Activated CD4-positive, alpha-beta memory T cell treated with anti-CD3 and anti-CD28 coated beads for 36 hours (primary cell): ENCODE measurements at places on chromosomes 1 and 21.

GRCh38 chr21:46122758-46123683 lies 25.1 kb downstream of the COL6A2 start:
- no peak for DNase-seq

DNA sequence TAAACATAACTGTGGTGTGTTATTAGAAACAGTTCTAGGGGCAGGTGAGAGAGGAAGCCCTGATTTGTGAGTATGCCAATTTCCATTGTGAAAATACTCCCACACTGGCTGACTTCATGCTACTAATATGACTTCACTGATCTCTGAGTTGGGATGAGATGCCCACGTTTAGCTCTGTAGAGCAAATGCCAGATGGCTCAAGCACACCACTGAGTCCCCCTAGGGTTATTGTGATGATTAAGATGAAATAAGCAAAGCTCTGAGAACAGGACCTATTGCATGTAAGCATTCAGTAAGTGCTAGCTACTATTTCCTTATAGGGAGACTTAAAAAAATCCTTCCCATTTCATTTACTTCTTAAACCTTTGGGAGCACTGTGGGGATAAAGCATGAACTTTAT lies 117.6 kb downstream of the CENPF start:
- no peak for DNase-seq

- DNase-seq: no peak
Observed at GRCh38 chr1:162721471-162721870, 69.0 kb upstream of the HSD17B7 start.

- DNase-seq: no peak
Observed at GRCh38 chr1:53183095-53183990, 13.3 kb upstream of the CPT2 start.

- DNase-seq: no peak
Observed at GRCh38 chr1:161747801-161748200, 1.8 kb upstream of the DUSP12 start.

DNA sequence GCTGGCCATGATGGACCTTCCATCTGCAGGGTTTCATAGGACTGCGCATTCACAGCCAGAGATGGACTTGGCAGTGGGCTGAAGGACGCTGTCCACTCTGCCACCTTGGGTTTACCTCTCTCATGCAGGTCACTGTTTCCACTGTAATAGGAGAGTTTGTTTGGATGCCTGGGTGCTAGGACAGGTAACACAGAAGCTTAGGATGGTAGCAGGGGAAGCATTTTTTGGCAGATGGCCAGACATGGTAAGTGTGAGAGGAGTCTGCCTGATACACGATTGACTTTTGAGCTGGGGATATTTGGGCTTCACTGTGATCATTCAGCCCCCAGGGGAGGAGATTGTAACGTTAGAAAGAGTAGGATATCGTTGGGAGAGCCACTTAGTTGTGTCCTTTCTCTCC lies 11.8 kb downstream of the PSEN2 start:
- peak; percentile 39 for DNase-seq

GRCh38 chr1:202159534-202160371 lies 649 bp downstream of the PTPN7 start:
- DNase-seq: peak; percentile 85

- peak; percentile 44 for DNase-seq
Observed at GRCh38 chr1:225450491-225451191, 22.8 kb upstream of the LBR start.

DNA sequence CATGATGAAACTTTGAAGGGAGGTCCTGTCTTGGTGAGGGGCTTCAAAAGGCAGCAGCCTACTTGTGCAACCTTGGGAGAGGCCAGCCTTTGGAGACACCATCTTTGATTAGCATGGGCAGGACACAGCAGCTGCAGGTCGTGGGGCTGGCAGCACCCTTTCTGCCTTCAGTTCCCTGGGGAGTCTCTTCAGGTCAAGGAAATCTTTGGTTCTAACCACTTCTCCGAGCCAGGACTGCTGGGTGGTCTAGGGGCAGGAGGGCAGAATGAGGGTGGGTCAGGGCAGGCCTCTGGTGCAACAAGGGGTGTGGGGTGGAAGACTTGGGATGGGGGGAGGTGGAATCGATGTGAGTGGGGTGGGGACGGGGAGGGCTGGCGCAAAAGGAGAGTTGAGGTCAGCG lies 269.7 kb downstream of the FOXD2 start:
- no peak for DNase-seq

DNA sequence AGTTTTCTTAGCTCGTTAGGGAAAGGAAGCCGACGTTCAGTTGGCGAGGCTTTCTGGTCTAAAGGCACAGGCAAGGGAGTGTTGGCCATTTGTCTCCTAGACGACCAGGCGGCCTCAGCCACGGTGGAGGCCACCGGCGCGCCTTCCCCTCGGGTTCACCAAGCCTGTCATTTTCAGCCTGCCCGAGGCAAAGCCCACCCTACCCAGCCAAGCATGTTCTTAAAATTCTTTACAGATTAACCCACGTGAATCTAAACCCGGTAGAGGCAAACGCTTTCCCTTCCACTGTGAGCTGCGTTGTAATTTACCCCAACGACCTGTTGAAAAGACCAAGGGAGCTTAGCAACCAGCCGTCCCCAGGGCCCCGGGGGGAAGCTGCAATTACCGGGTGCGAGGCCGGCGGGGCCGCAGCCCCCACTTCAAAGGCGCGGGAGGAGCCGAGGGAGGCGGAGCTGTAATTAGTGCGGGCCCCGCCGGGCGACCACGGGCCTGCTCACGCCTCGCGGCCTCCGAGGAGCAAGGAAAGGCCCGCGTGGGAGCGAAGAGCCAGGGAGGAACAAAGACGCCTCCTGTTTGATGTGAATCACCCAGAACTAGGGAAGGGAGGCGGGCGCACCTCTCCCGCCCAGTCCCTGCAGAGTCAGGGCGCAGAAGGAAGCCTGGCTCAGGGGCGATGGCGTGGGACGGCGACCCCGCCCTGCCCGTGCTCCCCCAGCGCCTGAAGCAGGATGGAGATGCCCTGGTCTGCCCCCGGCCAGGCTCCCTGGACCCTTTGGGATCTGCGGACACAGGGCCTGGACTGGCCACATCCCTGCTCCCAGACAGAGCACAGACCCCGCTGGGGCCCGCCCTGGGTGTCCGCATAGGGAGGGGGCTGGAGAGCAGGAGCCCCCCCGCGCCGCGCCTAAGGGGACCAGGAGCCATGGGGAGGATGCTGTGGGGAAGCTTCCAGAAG lies 12.1 kb upstream of the TSPEAR start:
- no peak for DNase-seq

- DNase-seq: no peak
Observed at GRCh38 chr1:17915511-17916197, 160.5 kb downstream of the ACTL8 start.

DNA sequence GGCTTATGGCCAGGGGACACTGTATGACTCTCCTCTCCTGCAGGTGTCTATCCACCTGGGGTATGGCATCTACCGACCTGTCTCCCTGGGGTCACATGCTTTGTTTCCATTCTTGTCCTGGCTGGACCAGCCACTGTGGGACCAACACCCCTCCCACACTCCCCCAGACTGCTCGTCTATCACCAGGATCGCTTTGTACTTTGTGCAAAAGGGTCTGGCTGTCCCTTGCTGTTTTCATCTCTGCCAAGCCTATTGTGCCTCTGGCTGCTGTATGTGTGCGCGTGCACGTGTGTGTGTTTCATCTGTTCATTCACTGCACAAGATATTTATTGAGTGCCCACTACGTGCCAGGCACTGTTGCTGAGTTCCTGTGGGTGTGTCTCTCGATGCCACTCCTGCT lies 25.5 kb downstream of the ETNK2 start:
- no peak for DNase-seq

GRCh38 chr21:36188081-36188681 lies 31.6 kb downstream of the DOP1B start:
- DNase-seq: no peak

- DNase-seq: no peak
Observed at GRCh38 chr21:40660461-40660860, 186.5 kb downstream of the DSCAM start.

GRCh38 chr21:16011719-16012118 lies 281.9 kb downstream of the USP25 start:
- DNase-seq: no peak

GRCh38 chr1:228142701-228143136 lies 2.6 kb downstream of the GUK1 start:
- DNase-seq: no peak

DNA sequence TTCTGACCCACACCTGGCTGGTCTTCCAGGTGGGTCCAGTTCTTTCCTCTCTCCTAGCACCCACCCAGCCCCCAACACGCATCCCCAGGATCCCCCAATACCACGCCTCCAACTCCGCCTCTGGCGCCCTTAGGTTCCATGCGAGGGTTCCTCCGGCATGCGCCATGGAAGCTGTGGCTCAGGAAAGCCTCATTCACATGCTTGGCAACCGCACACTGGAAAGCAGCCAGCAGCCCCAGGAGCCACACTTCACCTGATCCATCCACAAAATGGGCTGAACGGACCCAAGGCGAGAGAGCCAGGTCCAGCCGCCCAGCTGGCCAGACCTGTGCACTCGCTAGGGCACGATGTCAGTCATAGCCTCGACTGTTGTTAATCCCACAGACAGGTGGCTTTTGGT lies 161.2 kb downstream of the PSMG1 start:
- no peak for DNase-seq

DNA sequence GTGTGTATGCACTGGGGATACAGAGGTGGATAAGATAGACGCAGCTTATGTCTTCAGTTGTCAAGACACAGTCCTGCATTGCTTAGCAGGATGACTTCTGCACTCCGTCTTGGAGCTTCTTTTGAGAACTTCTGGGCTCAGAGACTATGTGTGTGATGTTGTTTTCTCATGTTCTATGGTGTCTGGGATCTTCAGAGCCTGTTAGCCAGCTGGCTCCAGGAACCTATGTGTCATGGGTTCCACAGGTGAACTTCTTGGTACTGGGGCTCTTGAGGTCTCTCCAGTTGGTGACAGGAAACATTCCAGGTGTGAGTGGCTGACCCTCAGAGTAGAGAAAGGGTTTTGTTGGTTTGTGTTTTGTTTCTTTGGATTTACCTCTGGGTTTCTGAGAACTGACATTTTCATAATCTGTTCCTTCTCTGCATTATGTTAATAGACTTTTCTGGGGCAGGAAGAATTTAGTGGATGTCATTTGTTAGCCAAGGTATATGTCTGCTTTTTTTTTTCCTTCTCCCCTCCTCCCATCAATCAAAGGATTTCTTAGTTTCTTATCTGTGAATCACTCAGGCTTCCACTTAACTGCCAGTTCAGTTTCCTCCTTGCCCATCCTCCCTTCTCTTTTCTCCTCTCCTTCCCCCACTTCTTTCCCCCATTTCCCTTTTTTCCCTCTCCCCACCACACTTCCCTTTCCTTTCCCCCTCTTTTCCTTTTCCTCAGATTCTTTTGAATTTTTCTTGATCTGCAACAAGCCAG lies 18.1 kb downstream of the FGGY start:
- DNase-seq: no peak

DNA sequence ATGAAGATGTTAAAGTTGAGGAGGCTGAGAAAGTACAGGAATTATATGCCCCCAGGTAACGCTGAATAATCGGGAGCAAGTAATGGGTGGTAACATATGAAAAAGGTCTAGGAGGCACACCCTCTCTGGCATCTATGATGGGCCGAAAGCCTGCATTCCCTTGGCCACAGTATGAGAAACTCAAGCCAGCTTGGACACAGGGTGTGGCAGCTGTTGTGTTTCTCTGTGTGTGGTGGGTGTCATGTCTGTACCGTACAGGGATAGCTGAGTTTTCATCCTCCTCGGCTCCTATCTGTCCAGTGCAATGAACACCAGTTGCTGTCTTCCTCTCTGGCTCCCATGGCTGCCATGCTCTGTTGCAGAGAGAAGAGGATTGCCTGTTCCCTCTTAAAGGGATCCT lies 32.9 kb downstream of the NBPF3 start:
- no peak for DNase-seq

GRCh38 chr1:54012863-54013262 lies 5.1 kb downstream of the LDLRAD1 start:
- peak; percentile 2 for DNase-seq

DNA sequence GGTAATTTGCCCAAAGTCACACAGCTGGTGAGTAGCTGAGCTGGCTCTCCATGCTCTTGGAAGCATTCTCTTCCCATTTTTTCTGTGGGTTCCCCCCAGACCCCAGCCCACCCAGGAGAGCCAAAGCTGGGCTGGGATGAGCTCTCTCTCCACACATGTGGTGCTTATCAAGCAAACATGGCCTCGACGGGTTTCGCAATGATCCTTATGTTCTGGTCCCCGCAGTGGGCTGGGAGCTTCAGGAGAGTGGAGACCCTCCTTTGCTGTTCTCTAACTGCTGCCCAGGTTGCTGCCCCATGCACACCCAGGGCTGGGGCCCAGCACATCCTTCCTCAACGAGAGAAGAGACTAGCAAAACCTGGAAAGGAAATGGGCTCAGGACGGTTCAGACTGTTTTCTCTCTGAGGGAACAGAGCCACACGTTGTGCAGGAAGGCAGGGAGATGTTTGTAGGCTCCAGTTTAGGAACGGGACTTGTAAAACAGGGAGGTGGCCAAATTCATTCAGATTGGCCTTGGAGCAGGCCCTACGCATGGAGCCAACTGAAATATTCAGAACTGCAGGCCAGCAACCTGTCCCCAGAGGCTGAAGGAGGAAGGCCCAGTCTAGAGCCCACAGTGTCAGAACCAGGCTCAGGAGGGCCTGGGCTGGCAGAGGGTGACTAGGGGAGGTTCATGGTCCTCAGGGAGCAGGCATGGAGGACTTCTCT lies 27.2 kb upstream of the CSF1 start:
- DNase-seq: no peak

DNA sequence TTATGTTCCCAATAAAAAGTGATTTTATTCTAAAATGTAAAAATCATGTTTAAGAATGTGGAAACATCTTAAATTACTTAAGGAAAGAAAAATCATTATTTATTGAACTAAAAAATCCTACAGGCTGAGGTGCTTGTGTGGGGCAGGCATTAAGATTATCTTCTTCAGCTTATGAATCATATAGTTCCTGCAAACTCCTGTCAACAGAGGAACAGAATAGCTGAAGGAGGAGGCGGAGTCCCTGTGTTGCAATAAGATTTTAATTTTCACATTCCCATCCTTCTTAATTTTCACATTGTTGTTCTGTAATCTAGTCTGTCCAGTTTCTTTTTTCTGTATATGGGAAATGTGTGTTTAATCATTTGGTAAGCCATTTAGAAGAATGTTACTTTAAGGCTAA lies 20.6 kb upstream of the OLFML3 start:
- no peak for DNase-seq

GRCh38 chr1:67830226-67830625 lies 3.0 kb downstream of the GNG12 start:
- no peak for DNase-seq

DNA sequence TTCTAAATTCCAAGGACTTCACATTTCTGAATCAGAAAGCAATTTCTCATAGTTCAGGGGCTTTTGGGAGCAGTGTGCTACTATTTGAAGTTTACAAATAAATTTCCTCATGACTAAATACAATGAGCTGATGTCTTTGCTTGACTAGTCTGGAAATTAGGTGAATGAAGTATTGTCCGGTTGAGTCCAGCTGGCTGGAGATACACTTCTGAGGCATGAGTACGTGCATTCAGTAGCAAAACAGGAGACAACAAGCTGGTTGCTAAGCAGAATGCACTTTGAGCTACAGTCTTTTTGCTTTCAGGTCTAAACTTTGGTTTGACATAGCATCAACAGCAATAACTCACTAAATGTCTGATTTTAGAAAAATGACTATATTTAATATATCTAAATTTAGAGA lies 27.1 kb downstream of the ZNHIT6 start:
- no peak for DNase-seq

- no peak for DNase-seq
Observed at GRCh38 chr1:210207597-210208450, 24.8 kb upstream of the SERTAD4 start.
